Caki2 (cell line): ENCODE measurements at places on chromosomes 5 and 9. TPM values are rescaled to one million over a fixed set of nuclear protein-coding genes. Genes with fewer than 3 reads are reported as not detected.

DNA sequence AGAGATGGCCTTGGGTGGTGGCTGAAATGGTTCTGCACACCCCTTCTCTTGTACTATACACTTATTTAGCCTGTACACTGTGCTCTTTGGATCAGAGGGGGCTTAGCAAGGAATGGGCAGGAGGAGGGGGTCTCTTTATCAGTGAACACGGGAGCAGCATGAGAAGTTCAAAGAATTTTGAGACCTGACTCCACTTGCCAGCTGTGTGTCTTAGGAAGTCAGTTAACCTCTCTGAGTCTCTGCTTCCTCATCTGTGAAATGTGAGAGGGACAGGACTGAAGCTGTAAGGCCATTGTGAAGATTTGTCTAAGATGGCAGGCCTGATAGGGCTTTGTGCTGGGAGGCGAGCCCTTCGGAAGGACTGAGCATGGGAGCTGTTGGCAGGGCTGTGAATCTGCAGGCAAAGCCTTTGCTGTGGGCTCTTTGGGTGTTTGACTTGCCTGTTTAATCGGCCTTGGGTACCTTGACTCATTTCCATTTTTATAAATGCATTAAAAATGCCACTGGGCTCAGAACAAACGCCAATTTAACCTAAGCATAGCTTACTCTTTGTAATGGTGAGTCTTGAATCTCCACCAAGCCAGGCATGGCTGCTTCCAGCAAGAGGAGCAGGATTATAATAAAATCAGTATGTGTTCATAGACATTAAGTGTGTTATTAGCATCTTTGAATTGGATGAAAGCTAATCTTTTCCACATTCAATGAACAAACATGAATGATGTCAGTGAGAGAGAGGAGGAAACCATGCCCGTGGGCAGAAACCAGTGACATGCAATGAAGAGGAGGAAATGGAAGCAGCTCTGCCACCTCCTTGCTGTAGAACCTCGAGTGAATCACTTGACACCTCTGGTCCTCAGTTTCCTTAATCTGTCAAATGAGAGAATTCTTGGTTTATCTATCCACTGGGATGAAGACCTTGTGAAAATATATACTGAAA lies 89.4 kb downstream of the MACROH2A1 start:
- no peak for DNase-seq

DNA sequence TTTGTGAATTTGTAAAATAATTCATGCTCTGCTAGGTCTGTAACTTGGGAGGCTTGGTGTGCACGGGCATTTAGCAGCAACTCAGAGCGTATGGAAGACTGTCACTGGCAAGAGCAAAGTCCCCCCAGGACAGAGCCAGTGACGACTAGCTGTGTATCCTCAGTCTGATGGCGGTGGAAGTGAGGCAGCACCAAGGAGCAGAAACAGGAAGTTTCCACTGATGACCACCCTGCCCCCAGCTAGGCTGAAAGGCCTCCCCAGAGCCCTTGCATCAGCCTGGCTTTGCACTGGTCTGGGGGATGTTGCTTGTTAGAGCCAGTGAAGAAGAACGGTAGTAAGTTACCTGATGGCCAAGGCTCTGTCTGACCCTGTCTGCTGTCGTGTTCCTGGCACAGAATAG lies 66.8 kb upstream of the ABL1 start:
- no peak for DNase-seq

- DNase-seq, result no peak
These were observed 272.2 kb downstream of the AUH start for GRCh38 chr9:91089405-91090129.

GRCh38 chr9:16364347-16364746 lies 506.1 kb downstream of the BNC2 start:
- no peak for DNase-seq

GRCh38 chr5:74404574-74405508 lies 235.7 kb downstream of the ENC1 start:
- DNase-seq, result no peak

The IL5 gene
- not detected in 2 replicates for total RNA-seq

The KIAA1958 gene
- 6.9 and 7.0 TPM in 2 replicates for total RNA-seq

The DMRTA1 gene
- total RNA-seq, result 6.0 and 7.3 TPM in 2 replicates

The ADAMTS12 gene
- total RNA-seq, result not detected in 2 replicates
